ENCODE measurements at places on chromosomes 11 and 22.

GRCh38 chr22:37630839-37631435 is 8.5 kb upstream of the SH3BP1 start:
- DNase-seq = no peak

DNA sequence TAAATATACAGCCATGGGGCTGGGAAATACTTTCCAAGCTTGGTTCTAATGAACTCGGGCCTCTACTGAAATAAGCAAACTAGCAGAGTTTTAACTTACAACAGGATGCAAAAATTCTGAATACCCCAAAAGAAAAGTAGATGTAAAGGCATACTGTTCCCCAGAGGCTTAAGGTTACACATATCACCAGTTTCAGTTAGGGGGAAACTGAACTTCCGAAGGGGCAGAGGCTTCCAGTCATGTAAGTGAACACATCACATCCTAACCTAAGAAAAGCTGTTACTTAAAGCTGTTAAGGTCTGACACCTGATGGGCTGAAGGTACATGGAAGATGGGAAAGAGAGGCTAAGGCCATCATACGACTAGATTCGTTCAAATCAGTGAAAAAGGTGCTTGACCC is 2.3 kb downstream of the GAB2 start:
- DNase-seq = no peak

DNA sequence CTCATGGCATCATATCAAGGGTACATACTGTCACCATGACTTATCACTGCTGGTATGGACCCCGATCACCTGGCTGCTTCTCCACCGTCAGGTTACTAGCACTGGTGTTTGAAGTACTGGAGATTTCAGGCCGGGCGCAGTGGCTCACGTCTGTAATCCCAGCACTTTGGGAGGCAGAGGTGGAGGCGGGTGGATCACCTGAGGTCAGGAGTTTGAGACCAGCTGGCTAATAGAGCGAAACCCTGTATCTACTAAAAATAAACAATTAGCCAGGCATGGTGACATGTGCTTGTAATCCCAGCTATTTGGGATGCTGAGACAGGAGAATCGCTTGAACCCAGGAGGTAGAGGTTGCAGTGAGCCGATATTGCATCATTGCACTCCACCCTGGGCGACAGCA is 82.4 kb upstream of the ANO1 start:
- DNase-seq = no peak

GRCh38 chr22:48483764-48484528 is 1343.7 kb downstream of the BRD1 start:
- no peak for DNase-seq

GRCh38 chr11:96341211-96342013 is 1.6 kb downstream of the MAML2 start:
- peak; percentile 69 for DNase-seq

DNA sequence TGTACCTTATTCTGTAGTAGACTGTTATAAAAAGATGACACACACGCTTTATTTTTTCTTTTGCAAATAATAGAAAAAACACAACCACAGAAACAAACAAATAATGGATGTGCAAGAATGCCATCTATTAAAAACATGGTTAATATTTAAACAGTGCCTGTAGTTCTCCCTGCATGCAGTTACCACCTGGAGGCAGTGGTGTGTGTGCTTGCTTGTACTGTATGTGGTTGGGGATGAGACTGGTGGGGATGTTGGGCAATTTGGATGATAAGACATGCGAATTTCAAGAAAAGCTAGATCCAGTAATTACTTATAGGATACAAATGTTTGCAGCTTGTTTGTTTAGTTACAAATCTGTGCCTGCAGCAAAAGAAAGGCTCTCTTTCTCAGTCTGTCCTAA is 3.6 kb downstream of the C11orf87 start:
- no peak for DNase-seq

DNA sequence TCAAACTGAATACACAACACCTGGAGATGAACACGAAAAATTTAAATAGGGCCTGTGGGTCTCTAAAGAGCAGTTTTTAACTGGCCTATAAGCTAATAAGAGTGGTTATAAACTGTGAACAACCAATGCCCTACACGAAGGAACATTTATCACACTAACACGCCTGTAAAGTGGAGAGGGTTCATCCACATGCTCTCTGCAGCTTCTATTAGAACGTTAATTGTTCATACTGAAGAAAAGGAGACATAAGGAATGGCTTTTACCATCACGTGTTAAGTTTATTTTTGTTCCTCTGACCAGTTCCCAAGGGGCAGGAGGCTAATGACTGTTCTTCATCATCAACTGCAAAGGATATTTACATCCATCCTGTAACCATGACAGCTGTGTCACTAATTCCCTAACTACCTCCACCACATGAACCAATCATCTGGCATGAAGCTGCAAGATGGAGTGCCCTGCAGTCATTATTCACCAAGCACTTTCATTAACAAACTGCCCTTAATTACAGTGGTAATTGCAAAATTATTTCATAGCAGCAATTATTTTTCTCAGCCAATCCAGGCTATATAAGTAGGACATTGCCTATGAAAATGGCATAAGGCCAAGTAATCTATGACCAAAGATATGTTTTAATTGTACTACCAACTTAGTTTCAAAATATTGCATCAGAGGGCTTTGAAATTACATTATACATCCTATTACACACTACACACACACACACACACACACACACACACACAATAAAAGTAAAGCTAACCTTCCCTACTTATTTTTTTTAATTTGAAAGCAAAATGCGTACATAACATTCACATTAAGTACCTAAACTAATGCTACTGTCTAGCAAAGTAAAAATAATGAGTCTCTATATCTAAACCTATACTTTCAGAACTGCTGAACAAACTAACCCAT is 186.7 kb downstream of the CADM1 start:
- DNase-seq = no peak

- peak; percentile 40 for DNase-seq
These were observed 120.6 kb upstream of the LMO1 start for GRCh38 chr11:8384199-8384821.

DNA sequence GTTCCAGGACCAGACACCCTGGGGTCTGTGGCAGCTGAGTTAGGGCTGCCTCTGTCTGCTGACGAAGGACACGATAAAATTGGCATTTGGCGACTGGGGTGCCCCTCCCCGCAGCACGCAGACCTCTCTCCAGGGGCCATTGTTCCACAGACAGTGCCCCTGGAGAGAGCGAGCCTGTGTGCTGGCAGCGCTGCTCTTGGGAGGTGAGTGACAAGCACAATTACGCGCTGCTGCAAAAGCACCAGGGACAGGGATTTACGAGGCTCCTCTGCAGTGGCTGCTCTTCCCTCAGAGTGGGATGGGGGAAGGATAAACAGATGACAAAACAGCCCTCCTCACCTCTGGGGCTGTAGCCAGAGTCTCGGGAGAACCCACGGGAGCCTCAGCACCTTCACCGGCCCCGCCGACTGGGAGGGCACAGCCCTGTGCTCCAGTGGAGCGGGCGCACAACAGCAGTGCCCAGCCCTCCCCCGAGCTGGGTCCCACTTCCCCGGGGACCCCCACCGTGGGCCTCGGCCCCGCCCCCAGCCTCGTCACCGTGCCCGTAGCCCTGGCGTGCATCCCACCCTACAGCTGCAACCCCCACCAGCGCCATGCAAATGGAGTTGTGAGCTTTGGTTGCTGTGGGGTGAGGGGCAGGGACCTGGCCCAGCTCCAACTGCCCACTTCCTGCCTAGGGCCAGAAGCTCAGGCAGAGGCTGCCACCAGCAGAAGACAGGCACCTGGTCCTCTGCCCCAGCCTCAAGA is 19.6 kb downstream of the CHID1 start:
- no peak for DNase-seq

DNA sequence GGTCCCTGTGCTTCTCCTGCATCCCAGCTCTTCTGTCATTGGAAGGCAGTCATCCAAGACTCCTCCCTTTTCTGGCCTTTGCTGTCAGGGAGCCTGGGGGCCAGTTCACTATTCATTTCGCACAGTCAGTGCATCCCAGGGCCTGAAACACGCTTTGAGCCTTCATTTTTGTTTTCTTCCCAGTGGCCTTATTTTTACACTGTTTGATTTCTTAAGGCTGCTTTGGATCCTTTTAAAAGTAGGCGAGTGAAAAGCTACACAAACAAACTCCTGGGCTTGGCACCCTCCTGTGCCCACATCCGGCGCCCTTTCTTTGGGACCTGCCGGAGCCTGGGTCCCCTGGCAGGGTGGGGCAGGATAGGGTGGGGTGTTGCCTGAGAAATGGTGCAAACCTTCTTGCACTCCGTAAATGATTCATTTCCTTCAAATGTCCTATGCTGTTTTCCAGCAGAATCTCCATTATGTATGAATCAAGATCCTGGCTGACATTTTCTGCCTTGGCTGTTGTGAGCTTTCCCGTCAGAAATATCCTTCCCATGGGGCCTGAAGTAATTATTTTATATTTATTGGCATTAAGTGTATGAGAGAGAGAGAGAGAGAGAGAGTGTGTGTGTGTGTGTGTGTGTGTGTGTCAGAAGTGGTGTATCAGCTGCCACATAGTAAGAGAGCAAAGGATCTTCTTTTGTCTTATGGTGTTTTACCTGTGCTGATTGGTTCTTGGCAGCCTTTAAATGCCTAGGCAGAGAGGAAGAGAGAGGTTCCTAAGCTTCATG is 45.6 kb downstream of the BCR start:
- DNase-seq = no peak

GRCh38 chr11:32435942-32436750 is 807 bp upstream of the WT1 start:
- DNase-seq = no peak

- DNase-seq = no peak
These were observed 87.7 kb upstream of the ALX4 start for GRCh38 chr11:44397586-44398178.

GRCh38 chr22:24848559-24849168 is 42.7 kb downstream of the SGSM1 start:
- DNase-seq = no peak
